Activated naive CD4-positive, alpha-beta T cell treated with anti-CD3 and anti-CD28 coated beads for 36 hours (primary cell): ENCODE measurements at places on chromosomes 3 and 15.

- DNase-seq, result no peak
Observed at GRCh38 chr3:172213200-172213599, 173.8 kb downstream of the FNDC3B start.

GRCh38 chr3:94130690-94131089, 67.8 kb downstream of the NSUN3 start:
- no peak for DNase-seq

DNA sequence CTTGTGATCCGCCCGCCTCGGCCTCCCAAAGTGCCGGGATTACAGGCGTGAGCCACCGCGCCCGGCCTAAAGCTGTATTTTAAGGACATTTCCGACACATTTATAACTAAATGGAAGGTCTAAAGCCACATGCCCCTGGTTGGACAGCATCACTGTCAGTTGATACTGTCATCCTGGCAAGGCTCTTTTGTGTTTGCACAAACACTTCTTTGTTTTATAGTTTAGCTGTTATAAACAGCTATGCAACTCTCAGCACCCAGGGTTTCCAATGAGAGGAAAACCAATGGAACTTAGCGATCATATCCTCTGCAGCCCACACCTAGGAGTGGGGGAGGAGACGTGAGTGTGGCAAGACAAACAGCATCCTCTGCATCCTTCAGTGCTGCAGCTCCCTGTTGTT, 19.7 kb downstream of the NIPA1 start:
- DNase-seq, result no peak

DNA sequence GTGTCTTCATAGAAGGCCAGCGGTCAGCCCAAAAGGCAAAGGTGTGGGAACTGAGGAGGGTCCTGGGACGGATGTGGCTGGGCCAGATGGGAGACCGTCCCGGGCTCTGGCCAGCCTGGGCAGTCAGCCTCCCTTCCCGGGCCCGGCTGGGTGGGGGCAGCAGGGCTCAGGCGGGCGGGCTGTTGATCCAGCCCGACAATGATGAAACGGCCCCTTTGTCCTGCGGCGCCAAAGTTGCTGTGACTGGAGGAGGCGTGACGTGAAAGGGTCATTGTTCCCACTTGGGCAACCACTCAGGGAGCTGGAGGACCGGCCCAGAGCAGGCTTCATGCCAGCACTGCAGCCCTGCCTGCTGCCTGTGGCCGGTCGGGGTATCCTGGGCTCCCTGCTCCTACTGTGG, 16.5 kb downstream of the DUSP7 start:
- DNase-seq, result no peak

DNA sequence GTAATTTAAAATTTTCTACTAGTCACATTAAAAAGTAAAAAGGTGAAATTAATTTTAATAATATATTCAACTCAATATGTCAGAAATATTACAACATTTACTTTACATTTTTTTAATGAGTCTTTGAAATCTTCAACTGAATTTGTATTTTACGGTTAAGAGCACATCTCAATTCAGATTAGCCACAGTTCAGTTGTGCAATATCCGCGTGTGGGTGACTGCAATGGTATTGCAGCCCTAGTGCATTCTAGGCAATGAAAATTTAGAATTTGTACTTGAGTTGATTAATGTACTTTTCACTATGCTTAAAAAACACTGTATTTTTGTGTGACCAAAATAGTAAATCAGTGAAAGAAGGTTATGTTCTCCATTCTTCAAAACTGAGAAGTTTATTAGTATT, 57.3 kb downstream of the CEP63 start:
- DNase-seq, result no peak

DNA sequence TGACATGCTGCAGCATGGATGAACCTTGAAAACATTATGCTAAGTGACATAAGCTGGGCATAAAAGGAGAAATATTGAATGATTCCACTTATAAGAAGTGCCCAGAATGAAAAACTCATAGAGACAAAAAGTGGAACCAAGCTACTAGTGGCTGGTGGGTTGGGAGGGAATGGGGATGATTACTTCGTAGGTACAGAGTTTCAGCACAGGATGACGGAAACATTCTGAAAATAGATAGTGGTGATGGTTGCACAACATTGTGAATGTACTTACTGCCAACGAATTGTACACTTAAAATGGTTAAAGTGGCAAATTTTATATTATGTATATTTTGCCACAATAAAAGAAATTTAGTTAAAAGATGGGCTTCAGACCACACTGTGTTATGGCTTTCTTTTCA, 93.6 kb downstream of the RPLP1 start:
- DNase-seq, result no peak

DNA sequence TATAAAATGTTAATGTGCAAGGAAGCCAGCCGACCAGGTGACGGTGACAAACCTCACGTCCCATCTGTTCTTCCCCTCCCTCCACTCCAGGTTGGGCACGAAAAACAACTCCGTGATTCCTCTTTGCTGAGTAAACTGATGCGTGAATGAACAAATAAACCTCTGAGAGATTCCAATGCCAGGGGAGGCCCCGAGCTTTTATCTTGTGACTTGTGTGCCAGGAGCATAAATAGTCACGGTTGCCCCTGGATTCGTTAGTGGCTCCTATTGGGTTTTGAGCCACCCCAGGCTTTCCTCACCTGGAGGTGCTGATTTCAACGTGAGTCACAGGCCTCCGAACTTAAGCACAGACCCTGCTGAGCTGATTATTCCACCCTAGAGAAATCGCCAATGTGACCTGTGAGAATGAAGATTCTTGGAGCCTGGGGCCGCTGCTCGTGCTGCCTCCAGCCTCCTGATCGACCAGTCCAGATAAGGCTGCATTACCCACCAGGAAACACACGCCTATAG, 119.2 kb downstream of the SHQ1 start:
- no peak for DNase-seq

GRCh38 chr3:179726075-179726699, 73.3 kb downstream of the USP13 start:
- DNase-seq, result no peak
